NCI-H345 (cell line): ENCODE measurements at places on chromosomes 6 and 20.

GRCh38 chr6:36120979-36121786 lies 9.1 kb upstream of the MAPK13 start:
- DNase-seq: no peak

- peak; percentile 71 for DNase-seq
These were observed 20.7 kb upstream of the TRIM27 start for GRCh38 chr6:28944412-28944865.

DNA sequence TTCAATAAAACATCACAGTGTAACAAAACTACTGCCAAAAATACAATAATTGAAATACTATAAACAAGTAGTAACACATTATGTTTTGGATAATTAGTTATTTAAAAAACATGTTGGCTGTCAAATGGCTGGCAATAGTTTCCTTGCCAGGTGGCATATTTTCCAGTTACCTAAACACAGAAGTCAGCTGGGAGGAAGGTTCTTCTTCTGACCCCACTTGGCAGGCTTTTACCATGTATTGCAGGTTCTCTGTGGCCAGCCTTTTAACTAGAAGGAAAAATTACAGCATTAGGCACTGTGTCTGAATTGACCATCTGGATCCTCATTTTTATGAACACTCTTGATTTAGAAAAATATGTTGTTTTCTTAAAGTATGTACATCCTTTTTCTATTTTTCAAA lies 131.4 kb downstream of the MMS22L start:
- DNase-seq: no peak

DNA sequence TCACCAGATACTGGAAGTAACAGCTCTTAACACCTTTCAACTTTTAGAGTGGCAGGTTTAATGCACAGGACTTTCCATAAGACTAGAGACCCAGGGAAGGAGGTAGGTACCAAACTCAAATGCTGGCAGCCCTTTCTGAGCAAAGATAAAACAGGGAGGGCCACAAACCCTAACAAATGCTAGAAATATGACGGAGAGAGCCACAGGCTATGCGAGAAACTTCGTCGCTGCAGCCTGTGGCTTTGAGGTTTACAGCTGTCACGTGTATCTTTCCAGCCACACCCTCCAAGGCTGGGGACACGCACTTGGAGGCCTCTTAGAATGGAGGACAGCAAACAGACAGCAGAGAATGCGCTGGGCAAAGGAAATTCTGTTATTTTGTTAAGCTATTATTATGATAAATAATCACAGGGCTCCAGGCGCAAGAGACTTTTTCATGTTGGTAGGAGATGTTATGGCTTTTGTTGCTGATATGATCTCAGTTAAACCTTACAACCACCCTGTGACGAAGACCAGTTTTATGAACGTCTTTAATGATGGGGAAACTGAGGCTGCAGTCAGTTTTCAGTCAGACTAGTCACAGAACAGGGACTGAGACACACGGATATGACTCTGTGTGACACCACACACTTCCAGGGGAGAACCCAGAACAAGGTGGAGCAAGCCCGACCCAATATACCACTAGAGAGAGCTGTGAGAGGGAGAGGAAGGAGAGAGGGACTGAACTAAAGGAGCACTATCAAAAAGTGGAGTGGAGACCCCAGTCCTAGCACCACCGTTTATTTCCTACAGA lies 2.0 kb downstream of the TRAM2 start:
- no peak for DNase-seq
